NCI-H2029 (cell line): ENCODE measurements at places on chromosomes 1 and 21.
A peak's percentile ranks its signal among the peaks of the same experiment; 100 is the strongest.

DNA sequence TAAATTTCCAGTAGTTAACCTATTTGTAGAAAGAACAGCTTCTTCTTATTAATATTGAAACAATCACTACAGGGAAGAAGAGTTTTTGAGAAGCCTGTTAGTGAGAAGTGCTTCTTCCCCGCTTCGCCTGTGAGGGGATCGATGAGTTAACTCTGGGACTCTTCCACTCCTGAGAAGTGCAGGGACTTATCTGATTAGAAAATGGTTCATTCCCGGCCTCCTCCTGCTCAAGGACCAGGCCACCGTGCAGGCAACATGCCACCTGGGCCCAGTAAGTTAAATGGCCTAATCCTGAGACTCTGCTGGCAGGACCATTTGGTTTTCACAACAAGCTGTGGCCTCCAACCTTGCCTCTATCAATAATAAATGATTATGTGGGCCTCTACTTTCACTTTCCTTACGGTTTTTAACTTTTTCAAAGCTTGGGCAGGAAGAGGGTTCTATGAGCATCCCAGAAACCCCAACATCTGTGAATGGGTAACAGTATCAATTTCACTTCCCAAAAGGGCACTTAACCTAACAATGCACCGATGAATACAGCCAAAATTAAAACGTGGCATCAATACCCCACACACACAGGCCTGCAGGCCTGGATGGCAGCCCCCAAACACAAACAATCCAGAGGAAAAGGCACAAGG is 33.1 kb downstream of the SIPA1L2 start:
- no peak for DNase-seq

- no peak for DNase-seq
Observed at GRCh38 chr1:211896958-211897357, 66.4 kb upstream of the LPGAT1 start.

DNA sequence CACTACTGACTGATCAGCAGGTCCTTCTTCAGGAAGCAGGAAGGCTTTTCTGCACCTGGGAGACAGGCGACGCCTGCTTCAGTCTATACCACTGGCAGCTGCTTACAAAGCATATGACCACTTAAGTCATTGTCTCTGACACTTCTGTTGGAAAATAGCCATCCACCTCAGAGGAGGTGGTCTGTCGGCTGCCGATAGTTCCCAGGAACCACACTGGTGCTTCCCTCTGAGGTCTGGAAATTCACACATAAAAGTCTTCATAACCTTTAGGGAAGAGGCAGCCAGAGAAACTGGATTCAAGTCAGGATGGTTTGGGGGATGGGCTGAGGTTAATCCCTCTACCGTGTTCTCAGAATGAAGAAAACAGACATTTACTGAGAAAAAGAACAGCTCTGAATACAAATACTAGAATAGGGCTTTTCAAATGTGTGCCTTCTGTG is 15.6 kb upstream of the SRP9 start:
- DNase-seq, result peak; percentile 84

GRCh38 chr21:24470852-24471251 is 1136.4 kb downstream of the MRPL39 start:
- DNase-seq, result no peak

DNA sequence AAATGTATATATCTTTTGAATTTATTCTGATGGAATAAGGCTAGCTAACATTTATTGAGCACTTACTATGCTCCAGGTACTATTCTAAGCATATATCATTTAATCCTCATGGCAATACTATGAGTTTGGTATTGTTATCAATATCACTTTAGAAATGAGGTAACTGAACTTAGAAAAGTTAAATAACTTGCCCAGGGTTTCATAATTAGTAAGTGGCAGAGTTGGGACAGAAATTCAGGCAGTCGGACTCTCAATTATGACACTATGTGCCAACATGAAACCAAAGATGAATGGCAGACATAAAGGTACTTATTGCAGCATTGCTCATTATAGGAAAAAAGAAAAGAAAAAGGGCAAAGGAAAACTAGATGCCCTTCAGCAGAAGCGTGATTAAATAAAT is 48.2 kb downstream of the RAB3GAP2 start:
- no peak for DNase-seq

DNA sequence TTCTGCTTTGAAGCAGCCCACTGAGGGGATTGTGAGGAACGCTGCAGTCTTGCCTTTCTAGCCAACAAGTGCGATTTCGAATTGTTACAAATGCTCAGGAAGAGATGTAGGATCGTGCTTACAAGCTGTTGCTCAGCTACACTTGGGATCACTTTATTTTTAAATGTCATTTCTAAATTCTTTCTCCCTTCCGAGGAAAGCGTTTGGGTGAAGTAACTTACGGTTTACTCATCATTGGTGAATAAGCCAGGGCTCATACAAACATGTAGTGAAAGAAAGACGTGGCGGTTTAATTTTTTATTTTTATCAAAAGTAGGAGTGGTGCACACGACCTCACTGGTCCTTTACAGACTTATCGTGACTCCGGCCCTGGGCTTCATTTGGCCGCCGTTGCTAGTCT is 386.6 kb downstream of the KIF26B start:
- no peak for DNase-seq

- no peak for DNase-seq
Observed at GRCh38 chr1:12305377-12305776, 75.5 kb downstream of the VPS13D start.

- DNase-seq, result no peak
Observed at GRCh38 chr1:109218516-109218915, 4.8 kb downstream of the SARS1 start.

GRCh38 chr1:77688939-77689338 is 6.5 kb upstream of the ZZZ3 start:
- no peak for DNase-seq

DNA sequence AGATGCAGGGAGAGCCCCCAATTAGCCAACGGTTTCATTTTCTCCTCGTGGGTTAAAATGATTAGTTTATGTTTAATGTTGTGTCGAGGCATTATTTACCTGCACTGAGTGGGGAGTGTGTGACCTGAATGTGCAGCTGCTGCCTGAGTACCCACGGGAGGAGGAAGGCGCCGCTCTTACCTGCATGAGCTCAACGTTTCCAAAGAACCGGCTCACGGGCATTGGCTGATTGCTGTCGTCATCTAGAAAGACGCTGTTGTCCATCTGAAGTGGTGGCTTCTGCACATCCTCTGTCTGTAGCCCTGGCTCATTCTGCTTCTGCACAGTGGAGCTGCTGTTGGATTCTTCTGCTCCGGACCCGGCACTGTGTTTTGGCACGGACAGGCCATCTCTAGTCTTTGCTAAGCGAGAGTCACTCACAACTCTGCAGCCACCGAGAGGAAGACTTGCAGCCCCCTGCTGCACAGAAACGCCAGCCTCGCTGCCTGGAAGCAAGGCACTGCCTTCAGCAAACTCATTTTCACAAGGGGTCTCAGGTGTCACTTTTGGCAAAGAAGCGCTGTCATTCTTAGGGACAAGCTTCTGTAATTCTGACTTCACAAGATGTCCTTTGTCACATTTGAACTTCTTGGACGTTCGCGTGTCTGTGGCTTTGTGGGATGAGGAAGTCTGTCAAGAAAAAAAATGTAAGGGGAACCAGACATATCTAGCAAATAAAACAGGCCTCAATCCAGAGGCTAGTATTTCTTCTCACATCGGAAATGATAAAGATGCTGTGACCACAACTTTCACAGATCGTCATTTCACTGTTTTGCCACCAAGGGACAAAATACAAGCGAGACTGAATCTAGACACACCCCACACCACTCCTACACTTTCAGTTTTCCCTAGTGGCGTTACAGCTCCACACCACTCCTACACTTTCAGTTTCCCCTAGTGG is 9.4 kb downstream of the C1orf174 start:
- no peak for DNase-seq

DNA sequence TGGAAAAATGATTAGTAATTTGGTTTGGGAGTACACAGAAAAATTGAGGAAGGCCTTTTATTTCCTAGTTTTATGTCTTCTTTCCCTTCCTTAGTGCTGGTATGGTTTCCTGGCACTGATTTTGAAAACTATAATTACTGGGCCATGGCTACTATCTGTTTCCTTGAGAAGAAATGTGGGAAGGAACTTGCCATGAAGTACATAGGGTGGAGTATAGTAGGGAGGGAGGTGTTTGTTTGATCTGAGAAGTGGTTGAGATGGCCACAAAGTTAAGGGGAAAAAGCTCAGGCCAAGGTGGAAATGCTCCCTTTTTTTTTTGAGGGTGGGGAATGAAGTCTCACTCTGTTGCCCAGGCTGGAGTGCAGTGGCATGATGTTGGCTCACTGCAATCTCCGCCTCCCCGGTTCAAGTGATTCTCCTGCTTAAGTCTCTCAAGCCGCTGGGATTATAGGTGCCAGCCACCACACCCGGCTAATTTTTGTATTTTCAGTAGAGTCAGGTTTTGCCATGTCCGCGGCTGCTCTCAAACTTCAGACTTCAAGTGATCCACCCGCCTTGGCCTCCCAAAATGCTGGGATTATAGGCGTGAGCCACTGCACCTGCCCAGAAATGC is 11.3 kb downstream of the HJV start:
- no peak for DNase-seq

DNA sequence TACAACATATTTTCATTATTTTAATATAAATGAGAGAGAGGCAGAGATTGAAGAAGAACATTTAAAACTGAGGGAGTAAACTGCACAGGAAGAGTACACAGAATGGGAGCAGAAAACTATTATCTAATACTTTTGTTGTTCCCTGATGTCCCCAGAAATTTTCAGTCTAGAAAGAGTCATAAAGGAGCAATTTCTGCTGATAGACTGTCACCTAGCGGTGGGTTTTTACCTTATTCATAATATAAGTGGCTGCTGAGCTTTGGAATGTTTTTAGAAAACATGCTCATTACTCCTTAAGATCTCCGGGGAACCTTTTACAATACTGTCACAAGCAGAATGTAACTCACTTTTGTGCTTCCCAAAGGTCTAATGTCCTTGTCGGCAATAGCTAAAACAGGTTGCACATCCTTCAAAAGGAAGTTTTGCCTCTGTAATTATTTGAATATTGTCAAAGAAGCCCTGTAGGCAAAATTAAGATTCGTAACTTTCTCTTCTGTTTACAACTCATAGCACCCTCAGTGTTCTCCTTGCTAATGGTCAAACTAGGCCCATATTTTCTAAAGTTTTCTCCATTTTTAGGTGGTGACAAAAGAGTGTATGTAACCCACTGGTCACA is 4.9 kb upstream of the NPL start:
- no peak for DNase-seq

DNA sequence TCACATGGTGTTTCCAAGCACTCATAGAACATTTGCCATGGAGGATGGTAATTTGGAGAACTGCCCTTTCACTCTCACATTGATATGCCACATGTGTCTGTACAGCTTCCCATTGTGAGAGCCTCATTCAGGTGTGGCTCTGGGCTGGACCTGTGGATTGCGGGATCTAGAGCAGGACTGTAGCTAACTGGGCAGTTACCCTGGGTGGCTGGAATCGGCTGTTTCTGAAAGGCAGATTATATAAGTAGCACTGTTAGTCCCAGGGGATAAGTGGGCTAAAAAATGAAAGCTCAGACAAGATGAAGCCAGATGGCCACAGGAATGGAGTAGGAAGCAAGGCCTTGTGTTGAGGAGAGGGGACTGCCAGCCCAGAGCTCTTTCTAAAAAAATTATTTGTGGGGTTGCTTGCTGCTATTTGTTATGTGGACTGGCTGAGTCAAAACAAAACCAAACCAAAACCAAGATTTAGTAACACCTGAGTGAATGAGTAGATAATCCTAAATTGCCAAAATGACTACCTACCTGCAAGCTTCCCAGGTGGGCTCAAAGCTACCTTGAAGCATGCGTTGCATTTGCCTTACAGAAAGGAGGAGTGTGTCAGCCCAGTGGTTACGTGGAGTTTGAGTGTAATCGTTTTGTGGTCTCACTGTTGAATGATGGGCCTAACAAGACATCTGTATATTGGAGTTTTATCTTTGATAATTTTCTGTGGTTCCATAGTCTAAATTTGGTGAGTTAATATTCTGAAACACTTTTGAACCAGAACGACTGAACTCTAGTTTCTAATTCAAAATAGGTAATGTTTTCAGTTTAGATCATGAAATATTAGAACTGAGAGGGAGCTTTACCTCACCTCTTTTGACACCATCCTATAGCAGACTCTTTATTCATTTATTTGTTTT is 58.0 kb downstream of the SDCCAG8 start:
- DNase-seq, result no peak

GRCh38 chr1:50982611-50983010 is 12.6 kb downstream of the CDKN2C start:
- peak; percentile 53 for DNase-seq

DNA sequence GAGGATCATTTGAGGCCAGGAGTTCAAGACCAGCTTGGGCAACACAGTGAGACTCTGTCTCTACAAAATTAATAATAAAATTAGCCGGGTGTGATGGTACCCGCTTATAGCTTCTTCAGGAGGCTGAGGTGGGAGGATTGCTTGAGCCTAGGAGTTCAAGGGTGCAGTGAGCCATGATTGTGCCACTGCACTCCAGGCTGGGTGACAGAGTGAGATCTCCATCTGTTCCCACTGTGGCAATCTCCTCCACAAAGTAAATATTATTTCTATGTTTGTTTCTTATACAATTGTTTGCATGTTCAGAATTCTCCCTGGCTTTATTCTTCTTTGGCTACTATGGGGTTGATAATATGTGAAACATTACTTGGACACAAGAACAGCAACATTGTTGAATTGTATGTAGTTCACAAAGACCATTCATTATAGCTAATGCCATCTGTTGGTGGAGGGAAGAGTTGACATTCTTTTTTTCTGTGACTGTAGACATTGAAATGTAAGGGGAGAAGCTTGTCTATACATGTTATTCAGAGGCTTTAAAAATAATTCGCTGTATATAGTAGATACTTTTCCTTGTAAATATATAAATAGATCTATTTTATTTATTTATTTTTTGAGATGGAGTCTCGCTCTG is 47.8 kb upstream of the SRSF10 start:
- peak; percentile 15 for DNase-seq

- no peak for DNase-seq
Observed at GRCh38 chr1:26187882-26188281, 2.5 kb upstream of the CATSPER4 start.

- no peak for DNase-seq
Observed at GRCh38 chr1:62676611-62677356, 11.4 kb downstream of the DOCK7 start.

GRCh38 chr1:196387766-196388165 is 220.5 kb downstream of the KCNT2 start:
- no peak for DNase-seq

DNA sequence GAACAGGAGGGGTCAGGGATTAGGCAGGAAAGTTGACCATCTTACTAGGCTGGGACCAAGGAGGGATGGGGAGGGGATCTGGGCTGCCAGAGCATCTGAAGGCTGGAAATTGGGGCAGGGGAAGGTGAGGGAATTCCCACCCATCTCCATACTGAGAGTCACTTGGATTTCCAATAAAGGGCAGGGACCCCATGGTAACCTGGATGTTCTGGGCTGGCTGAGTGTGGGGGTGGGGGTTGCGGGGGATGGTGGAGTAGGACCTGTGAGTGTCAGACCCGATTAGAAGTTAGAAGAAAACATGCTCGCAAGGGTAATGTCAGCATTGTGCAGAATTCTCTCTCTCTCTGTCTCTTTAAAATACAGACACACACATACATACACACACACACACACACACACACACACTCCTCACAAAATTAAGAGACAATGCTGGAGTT is 40.0 kb upstream of the EPS15 start:
- DNase-seq, result no peak
